B cell (primary cell): ENCODE measurements at places on chromosomes 7 and 10.

- DNase-seq = peak; percentile 4
Measured at GRCh38 chr7:143938379-143939243, 3.6 kb downstream of the OR2F2 start.

GRCh38 chr7:152891160-152891621, 131.6 kb downstream of the ACTR3B start:
- no peak for DNase-seq

GRCh38 chr7:106855540-106856132, 9.4 kb upstream of the PIK3CG start:
- no peak for DNase-seq

- no peak for DNase-seq
Measured at GRCh38 chr10:76007667-76008181, 576.3 kb downstream of the LRMDA start.

DNA sequence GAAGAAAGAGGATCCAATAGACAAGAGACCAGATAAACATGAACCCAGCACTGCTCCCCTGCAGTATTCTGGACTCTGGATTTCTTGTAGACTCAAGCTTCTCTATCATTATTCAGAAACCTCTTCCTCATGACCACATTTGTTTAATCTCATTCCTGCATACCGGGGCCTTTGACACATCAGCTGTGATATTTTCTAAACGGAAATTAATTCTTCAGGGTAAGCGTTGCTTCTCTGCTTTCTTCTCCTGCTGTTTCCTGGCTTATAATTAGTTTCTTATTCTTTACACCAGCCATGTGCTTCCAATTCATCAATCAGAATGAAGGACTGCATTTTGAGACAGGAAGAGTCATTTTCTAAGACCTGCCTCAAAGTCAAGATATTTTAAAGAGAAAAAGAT, 54.2 kb upstream of the TARP start:
- no peak for DNase-seq

GRCh38 chr7:90570373-90570959, 25.7 kb upstream of the CDK14 start:
- DNase-seq = no peak

GRCh38 chr7:30214651-30215137, 69.7 kb upstream of the ZNRF2 start:
- peak; percentile 13 for DNase-seq

- no peak for DNase-seq
Measured at GRCh38 chr7:31858055-31858454, 171.0 kb downstream of the PPP1R17 start.

GRCh38 chr10:31749981-31750840, 178.4 kb downstream of the ARHGAP12 start:
- no peak for DNase-seq

DNA sequence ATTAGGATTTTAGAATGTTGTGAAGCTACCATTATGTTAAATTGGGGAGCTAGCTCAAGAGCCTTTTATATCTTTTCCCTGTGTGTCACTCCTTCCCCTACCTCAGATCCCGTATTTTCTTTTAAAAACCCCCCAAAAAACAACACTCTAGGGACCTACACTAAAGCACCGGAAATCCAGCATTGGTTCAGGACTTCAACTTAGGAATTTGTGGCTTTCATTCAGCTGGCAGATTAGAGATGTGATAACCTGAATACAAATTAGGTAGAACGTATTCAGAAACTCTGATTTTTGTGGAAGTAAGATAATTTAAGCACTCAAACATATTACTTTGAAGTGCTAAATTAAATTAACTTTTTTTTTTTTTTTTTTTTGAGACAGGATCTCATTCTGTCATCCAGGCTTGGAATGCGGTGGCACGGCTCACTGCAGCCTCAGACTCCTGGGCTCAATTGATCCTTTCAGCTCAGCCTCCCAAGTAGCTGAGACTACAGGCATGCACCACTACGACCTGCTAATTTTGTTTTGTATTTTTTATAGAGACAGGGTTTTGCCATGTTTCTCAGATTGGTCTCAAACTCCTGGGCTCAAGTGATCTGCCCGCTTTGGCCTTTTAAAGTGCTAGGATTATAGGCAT, 6.8 kb downstream of the TBC1D12 start:
- DNase-seq = no peak

DNA sequence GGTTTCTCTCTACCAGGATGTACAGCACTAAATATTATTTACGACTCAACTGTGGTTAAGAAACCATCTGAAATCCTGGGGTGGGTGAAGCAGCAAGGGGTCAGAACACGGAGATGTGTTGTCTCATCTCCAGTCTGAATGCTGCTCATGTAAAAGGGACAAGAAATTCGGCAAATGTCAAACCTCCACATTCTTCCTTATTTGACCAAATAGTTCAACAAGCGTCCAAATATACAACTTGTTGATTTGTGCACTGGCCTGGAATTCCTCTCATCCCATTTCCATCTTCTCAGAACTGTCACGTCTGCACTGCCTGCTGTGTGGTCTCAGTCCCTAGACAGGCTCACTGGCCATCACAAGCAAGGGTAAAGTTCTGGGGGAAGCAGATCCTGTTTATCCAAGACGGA, 520.0 kb downstream of the PARD3 start:
- no peak for DNase-seq

GRCh38 chr10:52883996-52884871, 111.7 kb upstream of the MBL2 start:
- DNase-seq = peak; percentile 39

GRCh38 chr10:128851726-128852125, 615.3 kb upstream of the MGMT start:
- DNase-seq = no peak

DNA sequence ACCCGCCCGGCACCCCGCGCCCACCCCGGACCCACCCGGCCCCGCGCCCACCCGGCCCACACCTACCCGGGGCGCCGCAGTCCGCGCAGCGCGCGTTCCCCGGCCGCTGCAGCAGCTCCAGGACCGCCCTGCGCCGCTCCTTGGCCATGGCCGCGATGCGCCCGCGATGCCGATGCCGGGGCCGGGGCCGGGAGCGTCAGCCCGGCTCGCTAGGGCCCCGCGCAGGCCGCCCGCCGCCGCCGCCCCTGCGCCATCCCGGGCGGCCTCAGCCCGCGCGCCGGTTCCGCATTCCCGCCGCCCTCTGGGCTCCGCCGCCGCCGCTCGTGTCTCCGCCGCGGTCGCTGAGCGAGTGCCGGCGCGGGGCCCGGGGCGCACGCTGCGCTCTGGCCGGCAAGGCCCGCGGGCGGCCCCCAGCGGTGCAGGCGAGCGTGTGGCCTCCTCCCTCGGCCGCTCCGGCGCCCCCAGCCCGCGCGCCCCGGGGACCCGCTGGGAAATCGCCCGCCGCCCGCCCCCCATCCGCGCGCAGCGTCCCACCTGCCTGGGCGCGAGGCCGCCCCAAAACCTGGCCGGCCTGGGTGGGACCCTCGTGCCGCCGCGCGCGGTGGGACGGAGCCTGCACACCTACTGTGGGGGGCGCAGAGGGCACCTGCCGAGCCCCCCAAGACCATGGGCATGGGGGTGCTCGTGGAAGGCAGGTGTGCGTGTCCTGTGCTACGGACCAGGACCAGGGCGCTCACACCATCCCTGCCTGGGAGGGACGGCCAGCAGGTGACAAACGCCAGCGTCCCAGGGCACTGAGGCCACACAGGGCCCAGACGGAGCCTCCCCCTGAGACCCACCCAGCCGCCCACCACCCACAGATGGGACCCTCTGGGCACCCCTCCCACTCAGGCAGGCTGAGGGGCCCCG, at the start of gene ADAP1:
TSS of gene ADAP1 (minus strand) at position 351 of the 909 bp plus-strand sequence. CDS start at position 148, 203 bp downstream.
- DNase-seq = peak; percentile 76

GRCh38 chr7:112184455-112184854, 21.7 kb downstream of the DOCK4 start:
- DNase-seq = no peak

DNA sequence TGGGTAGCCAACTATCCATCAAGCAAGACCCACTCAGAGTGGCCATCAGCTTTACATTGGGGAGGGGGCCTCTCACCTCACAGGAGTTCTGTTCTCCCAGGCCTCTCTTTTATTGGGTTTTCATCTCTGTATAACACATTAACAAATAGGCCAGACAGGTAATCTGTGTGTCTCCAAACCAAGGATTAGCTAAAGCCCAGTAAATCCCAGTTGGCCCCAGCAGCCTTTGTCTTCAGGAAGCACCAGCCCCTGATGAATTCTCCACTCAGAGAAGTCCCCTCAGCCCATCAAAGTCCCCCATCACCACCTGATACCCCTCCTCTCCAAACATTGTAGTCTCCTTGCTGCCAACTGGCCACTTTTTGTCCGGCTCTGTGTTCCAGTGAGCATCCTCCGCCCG, 16.9 kb upstream of the SLF2 start:
- no peak for DNase-seq

DNA sequence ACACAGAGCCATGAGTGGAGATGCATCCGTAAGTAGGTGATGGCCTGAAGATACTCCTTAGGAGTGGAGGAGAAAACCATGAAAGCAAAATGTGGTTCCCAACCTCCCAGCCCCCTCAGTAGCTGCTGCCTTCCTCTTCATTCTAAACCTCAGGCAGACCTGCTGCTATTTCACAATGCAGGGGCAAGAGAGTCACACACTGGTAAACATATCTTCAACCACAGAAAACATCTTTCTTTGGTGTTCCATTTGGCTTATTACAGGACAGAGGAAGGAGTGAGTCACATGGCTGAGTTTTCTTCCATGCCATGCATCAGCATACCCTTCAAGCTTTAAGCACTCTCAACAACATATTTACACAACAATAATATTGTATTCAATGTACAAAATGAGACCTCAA, 342.1 kb downstream of the BMPER start:
- DNase-seq = no peak

GRCh38 chr10:78549140-78549935, 515.7 kb downstream of the RPS24 start:
- no peak for DNase-seq

DNA sequence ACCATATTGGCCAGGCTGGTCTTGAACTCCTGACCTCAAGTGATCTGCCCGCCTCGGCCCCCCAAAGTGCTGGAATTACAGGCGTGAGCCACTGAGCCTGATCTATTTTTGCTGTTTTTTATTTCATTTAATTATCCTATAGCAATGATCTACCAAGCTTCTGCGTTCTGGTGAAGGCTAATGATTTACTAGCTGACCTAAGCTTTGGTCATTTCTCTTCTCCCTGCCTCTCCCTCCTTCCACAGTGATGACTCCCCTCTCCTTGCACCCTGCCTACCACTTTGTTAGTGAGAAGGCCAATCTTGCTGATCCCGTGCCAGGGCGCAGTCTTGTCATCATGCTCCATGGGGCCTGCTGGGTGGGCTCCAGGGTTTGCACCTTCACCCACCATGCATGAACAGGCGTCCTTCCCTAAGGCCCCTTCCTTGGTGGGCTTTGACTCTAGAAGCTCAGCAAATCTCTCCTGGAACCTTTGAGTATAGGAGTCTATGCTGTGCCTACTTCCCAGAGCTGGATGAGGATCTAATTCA, 11.9 kb upstream of the ZCCHC24 start:
- no peak for DNase-seq

GRCh38 chr10:25113191-25114035, 61.4 kb upstream of the GPR158 start:
- DNase-seq = peak; percentile 51
